ENCODE measurements at places on chromosomes 12 and 14.

DNA sequence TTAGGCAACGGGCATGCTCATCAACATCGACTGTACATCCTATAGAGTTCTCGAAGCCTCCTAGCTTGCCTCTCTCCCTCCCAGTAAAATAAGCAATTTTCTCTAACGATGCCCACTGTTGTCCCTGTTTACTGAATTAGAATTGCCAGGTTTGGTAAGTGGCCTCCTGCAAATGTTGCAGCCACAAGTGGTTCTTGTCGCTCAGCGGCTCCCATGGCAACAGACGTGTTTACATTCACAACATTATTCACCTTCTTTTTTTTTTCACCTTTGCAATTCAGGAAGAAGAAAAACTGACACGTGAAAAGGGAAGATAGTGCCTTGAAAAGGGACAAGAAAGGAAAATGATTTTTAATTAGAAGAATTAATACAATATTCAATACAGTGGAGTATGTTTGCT, 100.9 kb upstream of the PKP2 start:
- DNase-seq = no peak

DNA sequence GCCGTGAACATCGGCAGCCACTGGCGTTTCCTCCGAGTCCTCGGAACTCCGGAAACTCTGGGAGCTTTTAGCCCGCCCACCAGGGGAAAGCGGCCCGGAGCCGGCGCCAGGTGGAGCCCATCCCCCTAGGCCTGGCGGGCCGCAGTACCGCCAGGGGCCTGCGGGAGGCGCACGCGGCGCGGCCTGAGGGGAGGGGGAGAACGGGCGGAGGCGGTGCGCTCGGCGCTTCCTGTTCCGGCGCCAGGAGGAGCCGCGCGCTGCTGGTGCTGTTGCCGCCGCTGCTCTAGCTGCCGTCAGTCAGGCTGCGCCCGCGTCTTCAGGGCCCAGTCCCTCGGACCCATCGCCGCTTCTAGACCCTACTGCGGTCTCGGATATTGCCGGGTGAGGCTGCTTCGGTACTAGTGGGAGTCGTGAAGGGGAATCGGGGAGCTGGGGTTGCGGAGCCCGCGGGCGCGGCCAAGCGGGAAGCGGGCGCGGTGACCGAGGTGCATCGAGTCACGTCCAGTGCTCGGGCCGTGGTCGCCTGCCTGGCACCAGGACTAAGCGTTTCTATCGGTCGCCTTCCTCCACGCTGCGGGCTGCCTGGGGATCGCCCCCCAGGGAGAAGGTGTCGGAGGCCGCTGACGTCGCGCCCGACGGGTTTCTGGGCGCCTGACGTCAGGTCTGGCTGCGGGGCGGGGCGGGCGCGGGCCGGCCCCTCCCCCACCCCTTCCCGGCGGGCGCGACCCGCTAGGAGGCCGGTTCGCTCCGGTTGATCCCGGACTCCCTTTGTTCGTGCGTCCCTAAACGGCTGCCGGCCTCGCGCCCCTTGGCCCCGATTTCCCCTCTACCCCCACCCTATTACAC, at the start of gene MAPK1IP1L:
Gene MAPK1IP1L (plus strand): TSS at position 225 of the 846 bp plus-strand sequence. CDS start 10,037 bp downstream, outside the sequence.
- DNase-seq = peak; percentile 77

DNA sequence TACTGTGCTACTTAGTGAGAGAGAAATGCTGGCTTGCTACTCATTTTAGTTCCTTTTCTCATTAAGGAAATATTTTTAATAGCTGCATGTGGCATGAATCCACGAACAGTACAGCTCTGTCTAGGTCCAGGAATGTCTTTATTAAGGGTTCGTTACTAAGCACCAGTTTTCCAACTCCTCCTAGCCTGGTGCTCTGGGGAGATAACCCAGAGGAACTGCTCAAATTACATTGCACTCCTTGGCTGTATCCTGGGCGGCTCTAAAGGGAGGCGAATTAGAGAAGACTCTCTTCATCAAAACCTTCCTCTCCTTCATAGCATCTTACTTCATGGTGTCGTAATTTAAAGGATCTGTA, 101.3 kb downstream of the PPM1A start:
- DNase-seq = no peak

DNA sequence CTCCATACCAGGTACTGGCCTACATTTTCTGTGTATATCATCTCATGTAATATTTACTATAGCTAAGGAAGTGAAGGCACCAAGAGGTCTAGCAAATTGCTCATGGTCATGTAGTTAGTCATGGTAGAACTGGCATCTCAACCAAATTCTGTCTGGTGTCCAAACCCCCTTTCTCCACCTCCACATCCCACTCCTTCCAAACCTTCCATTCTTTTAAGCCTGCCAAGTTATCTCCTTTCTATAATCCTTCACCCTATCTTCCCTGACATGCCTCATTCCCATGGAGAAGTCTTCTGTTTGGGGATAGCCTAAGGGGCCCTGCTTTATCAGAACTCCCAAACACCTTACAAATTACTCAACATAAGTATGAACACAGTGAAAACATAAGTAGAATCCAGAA, 196.2 kb upstream of the HMGA2 start:
- no peak for DNase-seq

GRCh38 chr12:68971404-68971803, 38.4 kb upstream of the CPM start:
- DNase-seq = no peak

- DNase-seq = no peak
Observed at GRCh38 chr12:55705782-55706402, 1.8 kb downstream of the ITGA7 start.

- DNase-seq = no peak
Observed at GRCh38 chr14:103547455-103547940, 15.0 kb downstream of the BAG5 start.

- DNase-seq = no peak
Observed at GRCh38 chr14:85501751-85502150, 28.2 kb upstream of the FLRT2 start.

GRCh38 chr12:113328368-113328889, 6.5 kb downstream of the SLC8B1 start:
- DNase-seq = no peak

DNA sequence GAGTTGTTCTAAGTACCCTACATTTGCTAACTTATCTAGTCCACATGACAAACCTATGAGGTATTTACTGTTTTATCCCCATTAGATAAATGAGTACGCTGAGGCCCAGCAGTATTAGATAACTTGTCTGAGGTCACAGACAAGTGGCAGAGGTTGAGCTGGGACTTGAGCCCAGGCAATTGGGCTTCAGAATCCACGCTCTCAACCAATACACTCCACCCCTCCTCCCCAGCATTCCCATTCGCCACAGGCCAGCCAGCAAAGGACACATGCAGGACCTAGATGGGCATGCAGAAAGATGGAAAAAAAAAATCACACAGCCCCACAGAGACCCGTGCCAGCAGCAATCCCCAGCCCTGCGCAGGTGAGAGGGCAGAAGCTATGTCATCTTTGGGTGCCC, 12.4 kb downstream of the HDAC7 start:
- no peak for DNase-seq

DNA sequence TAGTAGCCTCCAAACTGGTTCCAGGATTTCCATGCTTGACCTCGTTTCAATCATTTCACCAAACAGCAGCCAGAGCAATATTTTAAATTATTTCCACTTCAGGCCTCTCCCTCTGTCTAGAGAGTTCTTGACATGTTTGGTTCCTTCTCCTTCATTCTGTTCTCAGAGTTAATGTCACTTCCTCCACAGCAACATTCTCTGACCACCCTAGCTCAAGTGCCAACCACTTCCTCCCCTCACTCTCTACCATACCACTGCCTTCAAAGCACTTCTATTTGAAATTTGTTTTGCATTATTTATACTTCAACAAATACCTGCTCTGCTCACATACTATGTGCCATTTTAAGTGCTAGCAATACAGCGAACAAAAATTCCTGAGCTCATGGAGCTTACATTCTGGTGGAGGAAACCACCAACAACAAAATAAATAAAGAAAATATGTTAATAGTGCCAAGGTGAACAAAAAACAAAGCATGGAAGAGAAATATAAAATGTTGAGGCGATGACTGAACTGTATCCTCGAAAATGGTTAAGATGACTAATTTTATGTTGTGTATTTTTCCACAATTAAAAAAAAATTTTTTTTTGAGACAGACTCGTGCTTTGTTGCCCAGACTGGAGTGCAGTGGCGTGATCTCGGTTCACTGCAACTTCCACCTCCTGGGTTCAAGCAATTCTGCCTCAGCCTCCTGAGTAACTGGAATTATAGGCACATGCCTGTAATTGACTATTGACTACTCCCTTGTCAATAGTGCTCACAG, 17.3 kb downstream of the BAZ1A start:
- DNase-seq = no peak

DNA sequence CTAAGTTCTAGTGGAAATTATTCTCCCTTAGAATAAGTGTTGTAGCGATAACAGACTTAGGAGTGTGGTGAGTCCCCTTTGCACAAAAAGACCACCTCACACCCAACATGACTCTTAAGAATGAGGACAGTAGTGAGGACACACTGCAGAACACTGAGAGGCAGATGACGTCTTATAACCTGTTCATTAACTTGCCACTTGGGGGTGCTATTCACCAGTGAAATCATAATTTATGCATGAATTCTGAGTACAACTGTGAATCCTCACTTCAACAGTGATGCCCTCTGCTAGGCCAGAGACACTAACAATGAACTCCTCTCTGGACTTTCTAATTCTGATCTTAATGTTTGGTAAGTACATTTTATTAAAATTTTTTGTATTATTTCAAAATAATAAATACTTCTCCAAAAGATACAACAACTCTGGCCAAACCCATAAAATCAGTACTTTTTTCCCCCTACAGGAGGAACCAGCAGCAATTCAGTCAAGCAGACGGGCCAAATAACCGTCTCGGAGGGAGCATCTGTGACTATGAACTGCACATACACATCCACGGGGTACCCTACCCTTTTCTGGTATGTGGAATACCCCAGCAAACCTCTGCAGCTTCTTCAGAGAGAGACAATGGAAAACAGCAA, 274.7 kb downstream of the DAD1 start:
- peak; percentile 3 for DNase-seq

GRCh38 chr12:823028-823698, 70.8 kb downstream of the WNK1 start:
- DNase-seq = no peak

- no peak for DNase-seq
Observed at GRCh38 chr14:61802010-61802568, 39.9 kb downstream of the SNAPC1 start.

- DNase-seq = no peak
Observed at GRCh38 chr12:108732489-108733229, 1.3 kb upstream of the CORO1C start.

- DNase-seq = no peak
Observed at GRCh38 chr12:32027684-32028365, 68.6 kb downstream of the RESF1 start.

DNA sequence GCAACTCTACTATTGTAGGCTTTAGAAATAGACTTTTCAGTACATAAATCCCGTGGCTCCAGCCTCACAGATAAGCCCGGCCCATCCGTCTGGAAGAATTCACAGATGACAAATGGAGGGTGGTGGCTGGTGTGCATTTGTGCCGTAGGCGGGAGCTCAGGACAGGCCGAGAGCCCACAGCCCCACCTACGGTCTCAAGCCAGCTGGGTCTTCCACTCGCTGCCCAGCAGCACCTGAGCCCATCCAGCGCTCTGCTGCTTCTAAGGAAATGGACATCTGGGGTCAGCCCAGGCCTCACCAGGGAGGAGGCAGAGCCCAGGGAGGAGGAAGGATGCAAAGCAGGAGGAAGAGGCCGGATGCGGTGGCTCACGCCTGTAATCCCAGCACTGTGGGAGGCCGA, 72.8 kb downstream of the KIF26A start:
- no peak for DNase-seq

DNA sequence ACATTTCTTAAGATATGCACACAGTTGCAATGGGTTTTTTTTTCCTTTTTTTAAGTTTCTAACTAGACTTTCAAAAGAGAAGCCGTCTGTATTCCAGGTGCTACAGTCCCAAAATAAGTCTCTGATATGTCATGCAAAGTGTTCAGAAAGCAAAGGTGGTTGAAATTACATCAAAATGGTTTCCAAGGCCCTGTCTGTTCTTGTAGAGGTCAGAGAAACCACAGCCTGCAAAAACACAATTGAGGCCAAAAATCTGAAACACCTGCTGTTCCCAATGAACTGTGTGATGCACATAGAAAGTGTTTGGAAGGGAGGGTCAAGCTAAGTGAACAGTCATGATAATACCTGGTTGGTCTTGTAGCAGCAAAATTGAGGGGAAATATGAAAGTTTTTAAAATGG, 91.0 kb downstream of the VRK1 start:
- DNase-seq = no peak

- DNase-seq = no peak
Observed at GRCh38 chr14:60845523-60845922, 111.0 kb downstream of the MNAT1 start.

DNA sequence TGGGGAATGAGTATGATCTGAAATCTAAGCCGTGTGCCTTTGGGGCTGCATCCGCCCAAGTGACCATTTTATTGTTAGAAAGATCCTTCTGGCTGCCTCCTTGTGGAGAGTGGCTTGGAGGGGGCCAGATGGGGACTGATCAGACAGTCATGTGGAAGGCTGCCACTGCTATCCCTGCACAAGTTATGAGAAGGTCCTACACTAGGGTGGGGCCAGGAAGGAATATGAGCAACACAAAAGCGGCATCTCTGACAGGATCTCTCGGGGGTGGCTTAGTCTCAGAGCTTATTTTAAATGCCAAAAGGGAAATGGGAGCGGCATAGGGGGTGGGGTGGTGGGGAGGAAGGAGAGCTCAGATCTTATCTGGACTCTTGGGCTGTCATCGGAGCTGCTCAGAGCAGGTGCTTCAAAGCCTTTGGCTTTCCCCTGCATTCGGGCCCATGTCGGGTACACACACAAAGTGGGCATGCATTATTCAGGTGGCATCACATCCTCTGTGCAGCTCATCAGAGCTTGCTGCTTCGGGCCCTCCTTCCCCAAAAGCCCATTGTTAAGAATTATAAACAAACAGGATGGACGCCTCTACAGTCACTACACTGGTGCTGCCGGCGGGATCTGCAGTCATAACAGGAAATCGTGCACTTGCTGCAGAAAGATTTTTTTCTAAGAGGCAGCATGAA, 805.4 kb downstream of the VRK1 start:
- no peak for DNase-seq

- DNase-seq = no peak
Observed at GRCh38 chr12:47214771-47215170, 135.0 kb upstream of the AMIGO2 start.

- DNase-seq = no peak
Observed at GRCh38 chr12:77102691-77103090, 37.3 kb upstream of the E2F7 start.

DNA sequence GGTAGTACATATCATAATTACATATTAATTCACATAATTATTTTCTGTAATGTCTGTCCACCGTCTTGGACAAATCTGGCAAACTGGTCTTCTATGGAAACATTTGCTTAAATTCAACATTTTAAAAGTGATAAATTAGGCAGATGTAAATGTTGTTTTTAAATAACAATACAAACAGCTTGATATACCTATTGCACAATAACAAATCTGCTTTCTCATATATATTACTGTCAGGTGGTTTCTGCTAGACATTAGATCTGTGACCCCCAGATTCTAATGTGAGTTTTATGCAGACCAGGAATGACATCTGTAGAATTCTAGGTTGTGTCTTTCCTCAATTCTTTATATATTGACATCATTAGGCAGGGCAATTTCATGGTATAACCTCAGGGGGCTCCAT, 173.3 kb downstream of the CCDC59 start:
- no peak for DNase-seq

GRCh38 chr14:102917056-102917385, 5.4 kb upstream of the AMN start:
- no peak for DNase-seq

Measured in NK-92 treated with Interleukin-12 subunit alpha and Interleukin-12 subunit beta, amount 100 ng/mL, for 24 hours (cell line).